Vagina (tissue), 2 donors: ENCODE measurements at places on chromosomes 1 and 21. TPM values are rescaled to one million over a fixed set of nuclear protein-coding genes. Genes with fewer than 3 reads are reported as not detected.

DNA sequence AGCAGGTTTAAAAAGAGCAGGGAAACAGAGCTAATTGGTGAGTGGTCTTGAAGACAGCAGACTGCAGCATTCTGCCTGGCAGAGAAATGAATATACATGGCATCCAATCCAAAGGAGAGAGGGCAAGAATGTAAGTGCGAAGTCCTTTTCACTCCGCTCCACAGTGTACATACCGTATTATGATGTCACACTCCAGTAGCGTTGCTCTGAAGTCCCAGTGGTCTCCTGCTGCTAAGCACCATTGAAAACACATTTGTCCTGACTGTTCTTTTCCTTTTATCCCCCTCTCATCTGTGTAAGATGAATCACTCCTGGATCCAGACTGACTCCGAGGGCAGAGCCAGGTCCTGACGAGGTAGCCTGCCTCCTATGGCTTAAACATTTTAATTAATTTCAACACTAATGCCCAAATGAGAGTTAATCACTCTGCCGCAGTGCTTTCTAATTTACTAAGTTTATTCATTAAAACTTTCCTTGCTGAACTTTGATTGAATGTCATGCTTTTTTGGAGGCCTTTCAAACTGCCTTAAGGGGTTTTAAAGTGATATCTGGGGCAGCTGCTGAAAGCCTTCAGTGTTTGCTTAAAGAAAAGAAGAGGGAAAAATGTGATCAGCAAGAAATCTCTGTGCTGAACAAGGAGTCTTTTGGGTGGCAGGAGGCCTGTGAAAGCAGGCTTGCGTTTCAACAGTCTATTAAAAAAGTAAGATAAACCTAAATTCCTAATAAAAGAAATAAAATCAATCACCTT is 227.2 kb downstream of the ATG4C start:
- H3K27ac ChIP-seq = no peak overlapping the region
- no peaks in the 10 kb centered on the region for H3K36me3 ChIP-seq
- no peaks in the 10 kb centered on the region for H3K4me1 ChIP-seq

- DNase-seq = no peak
- H3K36me3 ChIP-seq = peaks cover under 1% of the 10 kb centered on the region
- H3K27ac ChIP-seq = peak within 1 kb of the TSS; percentile 96
- no peaks in the 10 kb centered on the region for H3K27me3 ChIP-seq
Observed at GRCh38 chr1:153612755-153613331, at the start of gene S100A16. Gene S100A16 (minus strand): TSS chr1:153613137. CDS start chr1:153608151, 4,986 bp downstream.

GRCh38 chr1:105678334-105678733 is 1378.1 kb upstream of the PRMT6 start:
- H3K27me3 ChIP-seq = no peaks in the 10 kb centered on the region
- no peaks in the 10 kb centered on the region for H3K4me1 ChIP-seq
- H3K27ac ChIP-seq = no peak overlapping the region

DNA sequence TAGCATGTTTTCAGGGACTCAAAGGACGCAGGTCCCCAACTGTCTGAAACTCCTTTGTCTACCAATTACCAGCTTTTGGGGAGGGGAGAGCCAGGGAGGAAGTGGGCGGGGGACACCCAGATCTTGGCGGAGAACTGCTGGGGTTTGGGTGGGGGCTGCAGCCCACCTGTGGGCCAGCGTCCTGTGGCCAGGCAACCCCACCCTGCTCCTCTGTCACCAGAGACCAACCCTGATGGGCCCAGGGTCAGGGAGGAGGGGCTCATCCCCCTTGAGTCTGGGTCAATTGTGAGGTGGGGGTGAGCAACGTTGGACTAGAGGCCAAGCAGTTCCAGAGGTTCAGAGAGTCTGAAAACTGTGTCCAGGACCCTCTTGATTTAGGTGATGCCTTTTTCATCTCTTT is 96.1 kb upstream of the TARDBP start:
- no peaks in the 10 kb centered on the region for H3K4me1 ChIP-seq
- H3K36me3 ChIP-seq = no peaks in the 10 kb centered on the region
- DNase-seq = no peak
- no peaks in the 10 kb centered on the region for H3K27me3 ChIP-seq

DNA sequence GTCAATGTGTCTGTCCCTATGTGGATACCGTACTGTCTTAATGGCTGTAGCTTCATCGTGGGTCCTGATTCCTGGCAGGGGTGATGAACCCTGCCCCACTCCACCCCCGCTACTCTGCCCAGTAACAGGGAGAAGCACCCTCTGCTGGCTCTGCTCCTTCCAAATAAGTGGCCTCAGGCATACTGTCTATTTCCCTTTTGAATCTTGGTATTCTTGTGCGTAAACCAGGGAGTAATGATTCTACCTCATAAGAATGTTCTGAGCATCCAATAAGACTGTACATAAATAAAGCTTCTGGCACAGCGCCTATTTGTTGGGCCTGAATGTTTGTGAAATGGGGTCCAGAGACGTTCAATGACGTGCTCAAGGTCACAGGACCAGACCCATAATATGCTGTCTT is 35.2 kb upstream of the CTPS1 start:
- no peaks in the 10 kb centered on the region for H3K4me1 ChIP-seq
- H3K36me3 ChIP-seq = no peaks in the 10 kb centered on the region
- H3K27ac ChIP-seq = peak overlapping the region; percentile 16
- H3K27me3 ChIP-seq = no peaks in the 10 kb centered on the region
- no peak for DNase-seq

- no peak overlapping the region for H3K4me3 ChIP-seq
- peak overlapping the region; percentile 68 for H3K27ac ChIP-seq
- no peak for DNase-seq
- H3K27me3 ChIP-seq = no peaks in the 10 kb centered on the region
- peaks cover 47% of the 10 kb centered on the region for H3K4me1 ChIP-seq
Observed at GRCh38 chr1:88985032-88985431, 7.4 kb downstream of the KYAT3 start.

DNA sequence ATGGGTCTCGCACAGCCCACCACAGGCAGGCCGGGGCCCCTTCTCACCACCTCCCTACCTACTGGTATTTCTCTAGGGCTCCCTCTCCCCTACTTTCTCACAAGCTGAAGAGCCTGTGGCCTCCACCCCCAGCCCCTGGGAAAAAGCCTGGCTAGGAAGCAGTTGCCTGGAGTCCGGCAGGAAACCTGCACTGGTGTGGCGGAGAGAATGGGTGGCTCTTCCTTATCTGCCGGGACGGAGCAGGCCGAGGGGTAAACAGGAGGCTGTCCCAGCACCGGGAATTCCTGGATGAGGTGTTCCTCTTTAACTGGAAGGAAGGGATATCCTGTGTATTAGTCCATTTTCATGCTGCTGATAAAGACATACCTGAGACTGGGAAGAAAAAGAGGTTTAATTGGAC is 125.8 kb downstream of the TLR5 start:
- H3K36me3 ChIP-seq = no peaks in the 10 kb centered on the region
- no peak for DNase-seq
- H3K27me3 ChIP-seq = no peaks in the 10 kb centered on the region
- H3K4me3 ChIP-seq = no peak overlapping the region
- H3K4me1 ChIP-seq = peaks cover under 1% of the 10 kb centered on the region

GRCh38 chr1:14761291-14762153 is 163.0 kb downstream of the KAZN start:
- no peak overlapping the region for H3K4me3 ChIP-seq
- no peak for DNase-seq
- H3K27ac ChIP-seq = no peak overlapping the region
- no peaks in the 10 kb centered on the region for H3K36me3 ChIP-seq
- no peaks in the 10 kb centered on the region for H3K27me3 ChIP-seq
- H3K4me1 ChIP-seq = peaks cover 32% of the 10 kb centered on the region

- no peaks in the 10 kb centered on the region for H3K27me3 ChIP-seq
- no peak overlapping the region for H3K27ac ChIP-seq
- no peaks in the 10 kb centered on the region for H3K4me1 ChIP-seq
- no peak for DNase-seq
Observed at GRCh38 chr21:42843056-42843455, 36.3 kb downstream of the WDR4 start.

- no peak for DNase-seq
- no peaks in the 10 kb centered on the region for H3K27me3 ChIP-seq
- H3K36me3 ChIP-seq = no peaks in the 10 kb centered on the region
- H3K4me3 ChIP-seq = no peak overlapping the region
Observed at GRCh38 chr1:216032961-216033614, 390.2 kb downstream of the USH2A start.

DNA sequence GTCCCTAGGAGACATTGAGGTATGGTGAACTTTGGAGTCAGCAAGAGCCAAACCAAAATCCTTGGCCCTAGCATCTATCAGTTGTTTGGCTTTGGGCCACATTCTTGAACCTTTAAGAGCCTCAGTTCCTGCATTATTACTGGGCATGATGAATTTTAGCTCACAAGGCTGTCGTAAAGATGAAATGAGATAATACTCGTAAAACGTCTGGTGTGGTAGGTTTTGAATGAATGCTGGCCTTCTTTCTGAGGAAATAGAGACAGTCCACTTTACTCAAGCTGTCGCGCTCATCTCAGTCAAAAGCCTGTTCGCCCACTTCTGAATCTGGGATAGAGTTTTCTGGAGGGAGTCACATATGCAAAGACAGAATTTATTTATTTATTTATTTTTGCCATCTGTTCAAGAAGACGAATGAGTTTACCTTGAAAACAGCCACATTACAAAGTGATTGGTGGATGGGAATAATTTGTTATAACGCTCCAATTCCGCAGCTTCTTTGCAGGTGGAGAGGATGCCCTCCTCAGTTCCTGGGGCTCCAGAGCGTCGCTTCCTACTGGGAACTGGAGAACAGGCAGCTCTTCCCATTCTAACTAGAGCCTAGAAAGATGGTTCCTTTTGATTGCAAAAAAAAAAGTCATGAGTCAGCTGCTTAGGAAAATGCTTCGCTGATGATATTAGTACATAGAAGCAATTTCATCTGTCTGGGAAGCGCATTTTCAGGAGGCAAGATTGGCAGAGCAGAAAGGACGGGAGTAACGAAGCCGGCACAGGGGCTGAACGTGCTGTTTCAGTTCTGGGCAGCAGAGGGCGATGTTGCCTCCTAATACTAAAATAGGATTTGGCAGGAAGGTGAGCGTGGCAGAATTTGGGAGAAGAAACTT is 49.9 kb upstream of the CYP2J2 start:
- H3K4me3 ChIP-seq = no peak overlapping the region
- H3K27me3 ChIP-seq = no peaks in the 10 kb centered on the region
- no peaks in the 10 kb centered on the region for H3K36me3 ChIP-seq
- H3K27ac ChIP-seq = no peak overlapping the region
- no peak for DNase-seq

GRCh38 chr1:208421486-208421885 is 177.3 kb upstream of the PLXNA2 start:
- H3K4me3 ChIP-seq = no peak overlapping the region
- no peaks in the 10 kb centered on the region for H3K27me3 ChIP-seq
- no peaks in the 10 kb centered on the region for H3K4me1 ChIP-seq
- DNase-seq = no peak
- no peaks in the 10 kb centered on the region for H3K36me3 ChIP-seq

GRCh38 chr1:246949956-246950355 is 18.2 kb upstream of the AHCTF1 start:
- no peaks in the 10 kb centered on the region for H3K27me3 ChIP-seq
- no peak overlapping the region for H3K4me3 ChIP-seq
- H3K27ac ChIP-seq = no peak overlapping the region

- DNase-seq = no peak
- peaks cover 42% of the 10 kb centered on the region for H3K36me3 ChIP-seq
- no peak overlapping the region for H3K4me3 ChIP-seq
- no peak overlapping the region for H3K27ac ChIP-seq
Observed at GRCh38 chr1:248847181-248847955, 9.3 kb downstream of the ZNF672 start.

- no peaks in the 10 kb centered on the region for H3K36me3 ChIP-seq
- no peak overlapping the region for H3K27ac ChIP-seq
- H3K4me1 ChIP-seq = no peaks in the 10 kb centered on the region
Observed at GRCh38 chr1:204741440-204741839, 55.9 kb upstream of the LRRN2 start.

- H3K27me3 ChIP-seq = no peaks in the 10 kb centered on the region
- no peak overlapping the region for H3K27ac ChIP-seq
- H3K4me1 ChIP-seq = no peaks in the 10 kb centered on the region
- no peaks in the 10 kb centered on the region for H3K36me3 ChIP-seq
Observed at GRCh38 chr1:230464671-230465070, 38.5 kb upstream of the PGBD5 start.

DNA sequence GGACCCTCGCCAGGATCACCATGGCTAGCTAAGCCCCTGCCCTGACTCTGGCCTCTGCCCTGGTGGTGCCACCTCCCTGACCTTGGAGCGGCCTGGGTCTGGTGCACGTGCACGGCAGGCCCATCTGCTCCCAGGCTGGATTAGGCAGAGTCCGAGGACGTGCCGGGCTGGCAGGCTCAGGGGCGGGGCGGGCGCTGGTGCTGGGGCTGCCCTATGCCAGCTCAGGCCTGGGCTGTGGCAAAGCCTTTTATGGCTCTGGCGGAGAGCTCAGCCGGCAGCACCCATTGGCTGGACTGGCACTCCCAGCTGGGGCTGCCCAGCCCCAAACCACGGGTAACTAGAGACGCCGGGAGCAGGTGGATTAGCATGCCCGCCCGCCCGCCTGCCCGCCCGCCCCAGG is 17.1 kb upstream of the EDN2 start:
- H3K36me3 ChIP-seq = no peaks in the 10 kb centered on the region
- H3K4me1 ChIP-seq = peaks cover 47% of the 10 kb centered on the region
- H3K27me3 ChIP-seq = no peaks in the 10 kb centered on the region
- peak overlapping the region; percentile 91 for H3K27ac ChIP-seq
- H3K4me3 ChIP-seq = no peak overlapping the region

DNA sequence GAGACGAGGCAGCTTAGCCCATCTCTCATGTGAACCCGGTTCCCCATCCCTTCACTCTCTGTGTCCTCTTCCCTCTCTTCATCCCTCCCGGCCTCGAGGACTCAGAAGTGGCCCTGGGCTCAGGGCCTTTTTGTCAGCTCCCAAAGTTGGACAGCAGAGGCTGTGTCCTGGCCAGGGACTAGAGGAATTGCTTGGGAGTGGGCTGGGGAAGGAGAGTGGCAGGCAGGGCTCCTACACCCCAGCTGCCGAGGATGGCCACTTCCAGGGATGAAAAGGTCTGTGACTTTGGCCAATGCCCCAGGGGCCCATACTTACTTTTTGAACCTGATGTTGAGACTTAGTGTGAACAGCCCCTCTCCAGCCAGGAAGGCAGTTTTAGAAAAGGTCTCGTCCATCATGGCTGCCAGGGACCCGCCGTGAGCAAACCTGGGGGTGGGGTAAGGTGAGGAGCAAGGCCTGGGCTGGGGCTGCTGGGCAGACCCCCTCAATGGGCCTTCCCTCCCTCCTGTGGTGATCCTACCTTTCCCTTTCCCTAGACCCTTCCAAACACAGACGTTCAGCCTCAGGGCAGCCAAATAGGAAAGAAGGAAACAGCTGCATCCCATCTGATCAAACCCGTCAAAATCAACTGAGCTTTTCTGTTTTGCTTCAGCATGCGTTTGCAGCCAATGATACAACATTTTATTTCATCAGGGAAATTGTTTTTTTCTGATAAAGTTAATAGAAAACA is 5.5 kb downstream of the THEM5 start:
- no peak for DNase-seq
- no peaks in the 10 kb centered on the region for H3K4me1 ChIP-seq
- H3K27me3 ChIP-seq = no peaks in the 10 kb centered on the region
- H3K4me3 ChIP-seq = no peak overlapping the region

HDGF gene
- 154 TPM for total RNA-seq

CIART gene
- total RNA-seq = 6.6 TPM

SH2D2A gene
- total RNA-seq = 4.9 TPM

PRAMEF6 gene
- total RNA-seq = not detected

SGIP1 gene
- 14.0 TPM for total RNA-seq

ENAH gene
- 62.4 TPM for total RNA-seq

FMO5 gene
- 3.4 TPM for total RNA-seq

S100A7A gene
- total RNA-seq = not detected
